ENCODE measurements at places on chromosomes 11 and 22. TPM values are rescaled to one million over a fixed set of nuclear protein-coding genes. Genes with fewer than 3 reads are reported as not detected.
A peak's percentile ranks its signal among the peaks of the same experiment; 100 is the strongest.

The USP28 gene
- 11.1 TPM for total RNA-seq

GRCh38 chr11:1335811-1336761, 26.7 kb upstream of the TOLLIP start:
- DNase-seq, result no peak

GRCh38 chr22:24434471-24435322, 7.3 kb downstream of the ADORA2A start:
- no peak for DNase-seq

- DNase-seq, result no peak
These were observed 23.8 kb downstream of the AMPD3 start for GRCh38 chr11:10478574-10479550.

DNA sequence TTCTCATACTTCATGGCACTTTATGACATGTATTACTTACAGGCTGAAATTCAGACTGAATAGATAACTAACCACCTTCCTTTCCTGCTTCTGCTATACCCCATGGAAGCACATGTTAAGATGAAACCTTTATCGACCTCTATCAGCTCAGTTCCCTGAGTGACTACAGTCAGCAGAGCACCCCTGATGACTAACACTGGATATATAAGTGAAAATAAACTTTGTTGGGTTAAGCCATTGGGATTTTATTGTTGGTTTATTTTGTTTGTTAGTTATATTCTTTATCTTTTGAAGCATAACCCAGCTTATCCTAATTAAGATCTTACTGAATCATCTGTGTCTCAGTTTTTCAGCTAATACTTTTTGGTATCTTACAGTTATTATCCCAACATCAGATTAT, 23.0 kb upstream of the MAML2 start:
- no peak for DNase-seq

DNA sequence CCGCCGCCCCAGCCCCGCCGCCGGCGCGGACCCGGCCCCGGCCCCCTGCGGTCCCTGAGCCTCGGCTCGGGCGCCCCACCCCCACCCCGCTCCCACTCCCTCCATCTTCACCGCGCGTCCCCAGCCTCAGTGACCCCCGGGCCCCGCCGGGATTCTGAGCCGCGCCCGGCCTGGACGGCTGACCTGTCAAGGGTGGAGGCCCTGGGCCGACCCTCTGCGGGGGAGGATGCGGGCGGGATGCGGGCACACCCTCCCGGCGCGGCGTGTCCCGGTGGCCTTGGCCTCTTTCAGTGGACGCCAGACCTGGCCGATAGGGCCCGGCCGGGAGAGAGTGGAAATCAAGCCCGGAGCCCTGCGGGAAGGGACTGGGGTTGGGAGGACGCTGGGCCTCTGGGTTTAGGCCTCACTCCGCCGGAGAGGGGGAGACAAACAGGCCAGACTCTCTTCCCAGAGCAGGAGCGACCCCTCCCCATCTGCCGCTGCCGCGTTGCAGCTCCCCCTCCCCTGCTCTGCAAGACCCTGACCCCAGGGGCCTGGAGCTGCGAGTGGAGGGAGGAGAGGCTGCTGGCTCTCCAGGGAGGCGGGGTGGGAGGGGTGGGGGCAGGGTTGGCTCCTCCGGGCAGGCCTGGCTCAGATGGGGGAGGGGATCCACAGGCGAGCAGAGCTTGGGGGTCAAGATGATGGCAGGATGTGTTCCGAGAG, 525 bp downstream of the MAPK8IP2 start:
- DNase-seq, result no peak

The RFPL1 gene
- total RNA-seq, result not detected

The ABCC8 gene
- total RNA-seq, result not detected

DNA sequence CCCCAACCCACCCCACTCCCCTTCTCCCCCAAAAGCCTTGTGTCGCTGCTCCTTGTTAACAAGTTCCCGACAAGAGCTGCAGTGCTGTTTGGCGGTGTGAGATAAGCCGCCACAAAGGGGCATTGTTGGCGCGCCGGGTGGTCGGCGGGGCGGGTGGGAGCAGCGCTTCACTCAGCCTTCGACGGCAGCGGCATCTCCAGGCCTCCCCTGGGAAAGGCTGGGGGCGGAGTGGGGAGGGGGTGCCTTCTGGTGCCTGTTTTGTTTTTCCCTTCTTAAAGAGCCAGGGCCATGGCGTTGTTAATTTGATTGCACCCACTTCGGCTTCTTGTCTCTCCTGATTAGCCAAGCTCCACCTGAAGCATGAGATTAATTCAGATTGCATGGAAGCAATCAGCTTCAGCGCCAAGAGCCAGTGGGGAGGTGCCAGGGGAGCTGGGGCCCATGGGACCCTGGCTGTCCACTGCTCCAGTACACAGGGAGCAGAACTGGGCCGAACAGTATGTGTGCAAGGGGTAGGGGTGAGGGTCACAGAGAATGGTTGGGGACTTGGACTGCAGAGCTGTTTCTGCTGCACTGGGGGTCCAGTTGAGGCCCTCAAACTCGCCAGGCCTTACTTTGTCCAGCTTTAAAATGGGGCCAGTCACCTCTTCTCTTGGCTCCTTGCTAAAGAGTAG, 165.1 kb downstream of the CEP164 start:
- DNase-seq, result no peak

DNA sequence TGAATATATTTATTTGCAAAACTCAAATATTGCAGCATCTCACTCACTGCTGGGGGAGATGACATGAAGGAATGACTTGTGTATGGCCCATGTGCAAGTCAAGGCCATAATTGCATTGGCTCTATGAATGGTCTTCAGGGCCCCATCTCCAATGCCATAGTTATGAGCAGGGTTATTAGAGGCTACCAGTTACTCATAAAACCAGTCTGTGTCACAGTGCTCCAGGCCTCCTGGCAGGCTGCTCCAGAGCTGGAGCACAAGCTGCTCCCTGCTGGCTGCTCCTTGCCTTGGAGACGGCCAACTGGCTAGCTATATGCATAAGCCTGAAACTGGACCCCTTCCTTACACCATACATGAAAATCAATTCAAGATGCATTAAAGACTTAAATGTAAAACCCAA, 145.7 kb downstream of the TRPC6 start:
- DNase-seq, result no peak

DNA sequence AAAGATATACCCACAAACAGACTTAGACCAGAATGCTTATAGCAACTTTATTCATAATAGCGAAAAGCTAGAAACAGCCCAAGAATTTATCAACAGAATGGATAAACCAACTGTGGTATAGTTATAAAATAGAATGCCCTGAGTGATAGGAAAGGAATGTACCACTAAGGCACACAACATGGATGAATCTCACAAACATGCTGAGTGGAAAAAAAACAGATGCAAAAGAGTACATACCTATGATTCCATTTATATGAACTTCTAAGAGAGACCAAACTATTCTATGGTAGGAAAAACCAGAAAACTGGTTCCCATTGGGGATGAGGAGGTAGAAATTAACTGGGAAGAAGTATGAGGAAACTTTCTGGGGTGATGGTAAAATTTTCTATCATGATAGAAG, 40.4 kb upstream of the GRIK4 start:
- DNase-seq, result no peak

DNA sequence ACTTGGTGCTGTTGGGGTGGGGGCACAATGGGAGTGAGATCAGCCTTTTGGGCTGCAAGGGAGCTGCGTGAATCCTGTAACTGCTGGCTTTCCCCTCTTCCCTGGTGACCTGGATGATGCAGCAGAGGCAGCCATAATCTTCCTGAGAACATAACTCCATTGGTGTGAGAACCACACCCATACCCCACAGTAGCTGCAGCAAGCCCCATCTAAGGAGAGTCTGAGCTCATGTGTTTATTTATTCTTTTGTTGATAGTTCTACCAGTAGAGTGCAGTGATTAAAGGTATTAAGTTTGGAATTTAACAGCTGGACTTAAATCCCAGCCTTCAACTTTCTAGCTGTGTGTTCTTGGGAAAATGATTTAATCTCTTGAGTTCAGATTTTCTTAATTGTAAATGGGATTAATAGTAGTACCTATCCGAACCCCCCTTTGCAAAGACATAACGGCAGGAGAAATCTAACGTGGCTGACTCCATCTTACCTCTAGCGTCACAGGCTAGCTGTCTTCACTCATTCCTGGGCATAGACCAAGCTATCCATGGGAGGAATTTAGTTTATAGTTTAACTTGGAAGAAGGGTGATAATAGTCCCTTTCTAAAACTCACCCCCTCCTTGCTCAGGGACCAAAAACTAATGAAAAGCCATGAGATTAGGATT, 385.0 kb upstream of the DDI1 start:
- DNase-seq, result no peak

- peak; percentile 88 for DNase-seq
These were observed 20.0 kb upstream of the CASP12 start for GRCh38 chr11:104918113-104918824.

DNA sequence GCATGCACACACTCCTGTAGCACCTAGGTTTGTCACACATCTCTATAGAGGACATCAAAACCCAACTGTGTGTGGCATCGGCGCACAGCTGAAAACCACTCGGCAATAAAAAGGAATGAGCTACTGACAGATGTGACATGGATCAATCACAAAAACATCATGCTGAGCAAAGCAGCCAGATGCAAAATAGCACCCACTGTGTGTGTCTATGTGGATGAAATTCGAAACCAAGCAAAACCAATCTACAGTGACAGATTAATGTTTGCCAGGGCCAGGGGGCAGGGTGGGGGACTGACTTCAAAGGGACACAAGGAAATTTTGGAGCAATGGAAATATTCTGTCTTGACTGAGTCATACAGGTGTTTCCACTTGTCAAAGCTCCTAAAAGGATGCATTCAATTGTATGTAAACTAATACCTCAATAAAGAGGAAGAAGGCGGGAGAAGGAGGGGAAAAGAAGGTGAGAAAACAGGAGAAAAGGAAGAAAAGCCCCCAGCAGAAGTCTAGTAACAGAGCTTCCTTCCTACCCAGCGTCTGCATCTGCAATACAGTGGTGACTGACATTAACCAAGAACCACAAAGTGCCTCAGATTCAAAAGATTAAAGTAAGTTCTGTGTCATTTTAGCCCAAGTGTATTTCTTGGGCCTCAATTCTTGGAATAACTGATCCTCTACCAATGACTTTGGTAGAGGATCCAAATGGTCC, 49.8 kb downstream of the PACSIN2 start:
- no peak for DNase-seq

The TSPAN32 gene
- not detected for total RNA-seq

DNA sequence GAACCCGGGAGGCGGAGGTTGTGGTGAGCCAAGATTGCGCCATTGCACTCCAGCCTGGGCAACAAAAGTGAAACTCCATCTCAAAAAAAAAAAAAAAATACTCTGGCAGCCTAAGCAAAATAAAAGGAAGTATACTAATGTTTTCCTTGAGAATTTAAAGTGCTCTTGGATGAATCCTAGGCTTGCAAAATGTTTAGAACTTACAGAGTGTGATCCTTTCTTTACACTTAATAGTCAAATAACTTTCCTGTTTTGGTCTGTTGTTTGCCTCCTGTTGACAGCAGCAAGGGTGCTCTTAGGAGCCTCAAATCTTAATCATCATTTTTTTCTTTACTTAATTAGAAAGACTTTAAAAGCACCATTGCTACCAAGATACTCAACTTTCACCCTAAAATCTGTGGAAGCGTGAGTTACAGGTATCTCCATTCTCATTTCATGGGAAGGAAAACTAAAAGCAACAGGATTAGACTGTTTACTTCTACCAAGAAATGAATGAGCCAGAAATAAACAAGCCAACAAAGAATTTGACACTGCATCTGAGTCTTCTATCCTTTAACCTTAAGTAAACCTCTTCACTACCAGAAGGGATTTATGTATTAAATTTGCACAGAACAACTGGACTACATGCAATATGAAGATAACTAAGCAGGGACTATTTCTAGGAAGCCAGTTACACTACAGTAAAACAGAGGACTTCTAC, 38.7 kb upstream of the CRTAM start:
- no peak for DNase-seq

DNA sequence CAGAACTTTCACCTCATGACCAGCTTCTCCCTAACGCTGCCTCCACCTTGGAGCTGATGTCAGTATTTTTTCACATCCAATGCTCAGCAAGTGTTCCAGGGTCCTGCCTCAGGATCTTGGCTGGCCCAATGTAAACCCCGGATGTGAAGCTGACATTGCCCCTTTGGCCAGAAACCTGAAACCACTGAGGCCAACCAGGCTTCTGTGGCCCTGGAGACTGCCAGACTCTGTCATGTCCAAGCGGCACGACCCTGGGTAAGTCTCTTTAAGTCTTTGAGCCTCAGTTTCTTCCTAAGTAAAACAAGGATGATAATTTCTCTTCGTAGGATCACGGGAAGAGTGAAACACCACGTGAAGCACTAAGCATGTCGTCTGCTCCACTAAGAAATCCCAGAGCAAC, 22.8 kb downstream of the SERPIND1 start:
- DNase-seq, result no peak

DNA sequence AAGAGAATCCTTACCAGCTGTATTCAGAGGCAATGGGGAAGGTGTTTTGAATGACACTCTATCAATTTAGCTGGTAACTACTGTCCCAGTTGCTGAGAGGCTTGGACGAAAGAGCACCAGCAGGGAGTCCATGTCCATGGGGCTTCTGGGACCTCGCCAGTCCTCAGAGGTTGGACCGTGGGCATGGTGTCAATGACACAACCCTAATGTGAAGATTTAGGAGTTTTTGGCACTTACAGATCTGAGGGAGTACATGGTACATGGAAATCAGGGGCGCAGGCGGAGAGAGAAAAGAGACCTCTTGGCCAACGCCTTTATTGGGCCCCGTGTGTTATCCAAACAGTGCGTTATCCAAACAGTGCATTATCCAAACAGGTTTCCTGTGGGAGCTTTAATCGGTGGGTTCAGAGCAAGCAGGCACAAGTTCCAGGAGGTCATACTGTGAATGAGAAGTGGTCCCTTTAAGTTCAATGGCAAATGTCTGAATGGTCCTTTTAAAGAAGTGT, 169.1 kb upstream of the B3GAT1 start:
- no peak for DNase-seq

DNA sequence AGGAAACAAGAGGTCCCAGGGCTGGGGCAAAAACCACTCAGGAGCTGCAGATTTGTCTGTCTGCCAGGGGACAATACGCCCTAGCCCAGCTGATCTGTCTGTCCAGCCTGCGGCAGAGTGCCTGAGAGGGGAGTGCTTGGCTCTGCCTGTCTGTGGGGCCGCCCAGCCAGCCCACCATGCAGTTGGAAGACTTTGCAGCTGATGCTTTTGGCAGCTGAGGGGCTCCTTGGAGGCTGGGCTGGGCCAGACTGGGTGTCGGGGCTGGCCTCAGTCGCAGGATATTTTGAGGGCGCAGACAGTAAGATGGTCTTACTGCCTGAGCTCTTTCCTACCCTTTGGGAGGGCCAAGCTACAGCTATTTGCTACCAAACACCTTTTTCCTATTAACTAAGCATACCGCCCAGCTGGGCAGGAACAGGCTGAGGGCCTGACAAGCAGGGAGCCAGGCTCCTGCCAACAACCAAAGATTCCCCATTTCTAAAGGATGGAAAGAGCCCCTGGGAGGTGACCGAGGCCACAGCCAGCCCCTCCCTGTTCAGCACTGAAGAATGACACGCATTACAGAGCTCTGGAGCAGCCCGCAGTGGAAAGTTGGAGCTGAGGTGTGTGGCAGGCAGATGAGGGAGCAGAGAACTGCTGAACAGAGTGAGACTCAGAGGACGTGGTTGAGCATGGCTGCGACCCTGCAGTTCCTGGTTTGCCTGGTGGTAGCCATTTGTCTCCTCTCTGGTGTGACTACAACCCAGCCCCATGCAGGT, at the start of gene FAM180B:
FAM180B (plus strand) TSS at position 581 of the 758 bp plus-strand sequence; CDS start at position 672, 91 bp downstream.
- DNase-seq, result no peak

GRCh38 chr11:32034680-32035079, 56.2 kb upstream of the RCN1 start:
- no peak for DNase-seq

Measured in glomerular endothelial cell (primary cell).